ENCODE measurements at places on chromosomes 5 and 9. TPM values are rescaled to one million over a fixed set of nuclear protein-coding genes. Genes with fewer than 3 reads are reported as not detected.

ARL14EPL gene
- total RNA-seq, result not detected

WNT8A gene
- total RNA-seq, result not detected

- no peak for DNase-seq
Observed at GRCh38 chr5:124317451-124317850, 429.0 kb downstream of the ZNF608 start.

LCN9 gene
- not detected for total RNA-seq

GGTA1 gene
- total RNA-seq, result not detected

DNA sequence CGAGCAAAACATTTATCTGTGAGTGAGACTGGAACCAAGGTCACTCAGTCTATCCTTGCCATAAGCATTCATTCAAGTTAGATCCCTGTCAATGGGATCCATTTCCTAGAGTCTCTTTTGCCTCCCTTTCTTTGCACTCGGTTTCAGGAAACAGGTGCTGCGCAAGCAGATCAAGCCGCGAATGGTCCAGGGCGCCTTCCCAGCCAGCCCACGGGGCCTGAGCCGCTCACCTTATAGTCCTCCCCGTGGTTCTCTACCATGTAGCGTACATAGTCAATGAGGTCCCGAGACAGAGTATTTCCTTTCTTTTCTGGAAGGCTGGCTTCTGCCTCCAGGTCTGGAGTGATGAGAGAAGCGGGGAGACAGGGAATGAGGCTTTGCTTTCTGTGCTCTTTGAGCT, 3.4 kb downstream of the NOP16 start:
- no peak for DNase-seq

DNA sequence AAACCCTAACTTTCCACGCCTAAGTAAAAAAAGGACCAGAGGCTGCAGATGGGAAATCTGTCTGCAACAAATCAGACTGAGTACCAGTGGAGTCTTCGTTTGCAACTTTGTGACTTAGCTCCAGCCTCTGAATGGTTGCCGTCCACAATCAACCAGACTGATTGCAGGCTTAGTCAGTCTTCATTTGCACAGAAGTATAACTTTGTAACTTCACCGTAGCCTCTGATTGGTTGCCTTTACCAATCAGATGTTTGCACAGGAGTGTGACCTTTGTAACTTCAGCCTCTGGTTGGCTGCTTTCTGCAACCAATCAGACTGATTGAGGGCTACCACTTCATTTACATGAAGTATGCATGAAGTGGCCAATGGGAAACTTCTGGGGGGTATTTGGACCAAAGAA, 53.7 kb downstream of the TGFBR1 start:
- no peak for DNase-seq

DNA sequence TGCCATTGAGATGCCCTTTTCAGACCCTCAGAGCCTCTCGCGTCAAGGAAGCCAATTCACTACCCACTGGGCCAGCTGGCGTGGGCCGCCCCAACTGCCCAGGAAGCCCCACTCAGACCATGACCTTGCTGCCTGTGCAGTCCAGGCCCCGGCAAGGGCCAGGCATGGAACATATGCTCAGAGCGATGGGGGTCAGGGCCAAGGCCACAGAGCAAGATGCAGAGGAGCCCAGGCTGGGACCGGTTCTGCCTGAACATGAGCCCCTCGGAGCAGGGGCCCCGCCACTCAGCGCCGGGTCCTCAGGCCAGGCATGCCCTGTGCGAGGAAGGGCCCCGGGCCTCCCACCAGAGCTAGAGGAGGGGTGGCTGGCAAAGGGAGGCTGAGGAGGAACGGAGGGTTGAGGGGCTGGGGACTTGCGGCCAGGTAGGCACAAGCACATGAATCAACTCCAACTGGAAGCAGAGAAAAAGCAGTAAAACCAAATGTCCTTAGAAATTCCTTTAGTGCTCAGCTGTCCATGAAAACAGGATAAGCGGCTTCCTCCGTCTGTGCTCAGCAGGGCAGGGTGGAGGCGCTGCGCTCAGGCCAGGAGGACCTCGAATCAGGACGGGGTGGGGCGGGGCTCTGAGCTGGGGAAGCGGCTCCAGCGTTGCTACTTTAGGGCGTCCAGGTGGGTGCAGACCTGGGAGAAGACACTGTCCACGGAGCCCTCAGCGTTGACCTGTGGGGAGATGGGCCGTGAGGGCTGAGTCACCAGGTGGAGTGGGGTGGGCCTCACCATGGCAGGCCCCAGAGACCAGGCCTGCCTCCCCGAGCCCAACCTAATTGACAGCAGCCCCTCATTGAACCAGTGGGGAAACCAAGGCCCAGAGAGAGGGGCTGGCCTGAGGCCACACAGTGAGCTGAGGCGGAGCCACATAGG, 9.9 kb downstream of the AK1 start:
- no peak for DNase-seq

TRIO gene
- total RNA-seq, result 99.8 TPM

FAM163B gene
- not detected for total RNA-seq

TRIM36 gene
- total RNA-seq, result 16.8 TPM

DPYSL3 gene
- total RNA-seq, result 24.8 TPM

GRCh38 chr5:172943283-172943841, 15.9 kb upstream of the RPL26L1 start:
- peak; percentile 91 for DNase-seq

DNA sequence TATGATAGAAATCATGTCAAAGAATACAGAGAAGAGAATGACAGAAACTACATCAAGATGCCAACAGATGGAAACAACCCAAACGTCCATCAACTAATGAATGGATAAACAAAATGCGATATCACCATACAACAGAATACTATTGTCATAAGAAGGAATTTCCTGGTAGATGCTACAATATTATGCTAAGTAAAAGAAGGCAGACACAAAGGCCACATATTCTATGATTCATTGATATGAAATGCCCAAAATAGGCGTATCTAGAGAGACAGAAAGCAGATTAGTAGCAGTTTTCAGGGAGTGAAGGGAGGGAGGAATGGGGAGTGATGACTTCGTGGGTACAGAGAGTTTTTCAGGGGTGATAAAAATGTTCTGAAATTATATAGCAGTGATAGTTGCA, 58.3 kb upstream of the AKNA start:
- DNase-seq, result no peak

ENTPD2 gene
- total RNA-seq, result not detected

- no peak for DNase-seq
Observed at GRCh38 chr9:122978601-122979000, 37.8 kb downstream of the RABGAP1 start.

- DNase-seq, result no peak
Observed at GRCh38 chr5:77292026-77292757, 81.7 kb downstream of the PDE8B start.

- no peak for DNase-seq
Observed at GRCh38 chr5:77077829-77078176, 9.3 kb downstream of the ZBED3 start.

GRCh38 chr5:35026941-35027340, 20.8 kb downstream of the AGXT2 start:
- no peak for DNase-seq

DNA sequence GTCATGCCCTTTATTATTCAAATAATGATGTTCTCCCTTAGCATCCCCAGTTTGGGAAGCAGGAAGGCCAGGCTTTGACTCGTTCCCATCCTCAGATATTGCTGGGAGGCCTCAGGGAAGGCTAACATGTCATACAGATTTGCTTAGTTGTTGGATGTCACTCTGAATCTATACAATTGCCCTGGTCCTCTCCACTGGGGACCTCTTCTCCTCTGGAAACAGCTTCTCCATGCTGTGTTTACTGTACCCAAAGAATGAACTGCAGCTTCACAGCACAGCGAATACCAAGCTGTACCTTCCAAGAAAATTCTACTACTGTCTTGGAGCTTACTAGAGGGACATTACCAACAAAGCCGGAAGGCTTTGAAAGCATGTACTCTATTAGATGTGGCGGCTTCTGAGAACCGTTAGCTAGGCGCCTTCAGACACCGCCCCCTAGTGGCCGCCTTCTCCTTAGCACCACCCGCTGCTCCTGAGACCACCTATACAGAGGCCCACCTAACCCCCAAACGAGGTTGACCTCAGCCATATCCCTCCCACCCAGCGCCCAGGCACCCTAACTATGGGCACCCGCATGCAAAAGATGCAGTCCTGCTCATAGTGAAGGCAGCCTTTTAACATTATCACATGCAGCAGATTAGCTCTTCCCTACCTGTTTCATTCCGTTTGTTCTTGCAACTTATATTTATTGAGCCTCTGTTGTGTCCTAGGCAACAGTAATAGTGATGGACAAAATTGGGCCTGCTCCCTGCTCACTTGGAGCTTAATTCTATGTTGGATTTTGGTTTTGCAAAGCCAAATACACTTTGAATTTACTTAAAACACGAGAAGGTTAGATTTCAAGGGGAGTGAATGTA, 34.9 kb upstream of the FOXI1 start:
- DNase-seq, result peak; percentile 37

GRCh38 chr5:68271124-68271523, 55.6 kb downstream of the PIK3R1 start:
- DNase-seq, result no peak

DNA sequence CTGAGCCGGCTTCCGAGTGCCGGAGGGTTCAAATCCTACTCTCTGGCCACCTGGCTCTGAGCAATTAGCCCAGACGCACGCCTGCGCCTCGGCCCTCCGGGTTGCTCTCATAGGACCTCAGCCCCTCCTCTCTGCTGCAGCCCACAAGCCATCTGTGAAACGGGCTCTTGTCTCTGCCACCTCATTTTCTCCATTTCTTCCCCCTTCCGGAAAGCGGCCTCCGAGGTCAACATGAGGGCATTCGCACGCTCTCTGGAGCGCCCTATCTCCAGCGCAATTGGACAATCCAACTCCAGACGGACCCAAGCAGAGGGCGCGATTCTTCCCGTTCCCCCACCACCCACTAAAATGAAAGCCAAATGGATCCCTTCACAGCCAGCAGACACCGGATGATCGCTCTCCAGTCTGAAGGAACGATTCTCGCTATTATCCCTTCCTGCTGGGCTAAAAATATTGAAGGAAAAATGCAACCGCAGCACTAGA, 41.5 kb downstream of the VAV2 start:
- no peak for DNase-seq

DNA sequence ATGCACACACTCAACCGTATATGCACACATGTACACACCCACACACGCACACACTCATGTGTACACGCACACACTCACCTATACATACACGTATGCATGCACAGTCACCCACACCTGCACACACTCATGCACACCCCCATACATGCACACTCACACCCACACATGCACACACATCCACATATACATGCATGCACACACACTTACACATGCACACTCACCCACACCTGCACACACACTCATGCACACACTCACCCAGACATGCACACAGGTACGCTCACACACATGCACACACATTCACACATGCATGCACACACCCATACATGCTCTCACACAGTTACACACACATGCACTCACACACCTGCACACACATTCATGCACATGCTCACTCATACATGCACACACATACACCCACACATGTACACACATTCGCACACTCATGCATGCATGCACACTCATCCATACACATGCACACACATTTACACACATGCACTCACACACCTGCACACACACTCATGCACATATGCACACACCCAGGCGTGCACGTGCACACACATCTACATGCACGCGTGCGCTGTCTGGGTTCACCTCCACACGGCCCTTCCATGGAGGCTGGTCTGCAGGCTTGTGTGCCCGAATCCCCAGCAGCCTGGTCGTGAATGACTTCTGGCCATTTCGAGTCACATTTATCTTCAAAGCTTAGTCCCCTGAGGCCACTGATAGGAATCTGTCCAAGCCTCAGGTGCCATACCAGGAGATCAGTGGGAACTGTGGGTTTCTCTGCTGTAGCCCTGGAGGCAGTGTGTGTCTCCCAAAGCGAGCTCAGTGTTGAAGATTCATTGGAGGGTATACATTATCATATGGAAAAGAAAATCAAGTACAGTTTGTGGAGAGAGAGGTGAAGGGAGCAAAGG, 103.0 kb downstream of the COL5A1 start:
- DNase-seq, result no peak

All from A673 (cell line).